Testis (tissue), 5 donors: ENCODE measurements at places on chromosomes 2 and 18. TPM values are rescaled to one million over a fixed set of nuclear protein-coding genes. Genes with fewer than 3 reads are reported as not detected.

DNA sequence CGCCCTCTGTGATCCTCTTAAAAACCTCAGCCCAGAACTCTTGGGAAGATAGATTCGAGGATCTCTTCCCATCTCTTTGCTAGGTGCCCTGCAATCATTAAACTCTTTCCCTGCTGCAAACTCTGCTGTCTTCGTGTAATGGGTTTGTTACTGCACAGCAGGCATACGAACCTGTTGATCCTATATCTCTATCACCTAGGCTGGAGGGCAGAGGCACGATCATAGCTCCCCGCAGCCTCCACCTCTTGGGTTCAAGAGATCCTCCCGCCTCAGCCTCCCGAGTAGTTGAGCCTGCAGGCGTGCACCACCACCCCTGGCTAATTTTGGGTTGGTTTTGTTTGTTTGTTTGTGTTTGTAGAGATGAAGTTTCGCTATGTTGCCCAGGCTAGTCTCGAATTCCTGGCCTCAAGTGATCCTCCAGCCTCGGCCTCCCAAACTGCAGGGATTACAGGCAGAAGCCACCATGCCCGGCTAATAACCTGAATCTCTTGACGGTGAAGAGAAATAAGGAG is 493 bp upstream of the BBS5 start:
- no peak for DNase-seq

- DNase-seq: peak; percentile 88
Observed at GRCh38 chr2:26764078-26764887, at the start of gene SLC35F6. SLC35F6 (plus strand) TSS chr2:26764284; CDS start chr2:26764350, 66 bp downstream.

GRCh38 chr2:45771261-45771660 is 119.8 kb downstream of the PRKCE start:
- peak; percentile 59 for DNase-seq

- peak; percentile 71 for DNase-seq
Observed at GRCh38 chr18:4068552-4069158, 386.5 kb downstream of the DLGAP1 start.

- no peak for DNase-seq
Observed at GRCh38 chr2:24080701-24081100, 3.9 kb downstream of the TP53I3 start.

- DNase-seq: peak; percentile 6
Observed at GRCh38 chr2:239807568-239807967, 217.6 kb downstream of the NDUFA10 start.

The NTSR2 gene
- 0.68 TPM for total RNA-seq

The ZNF521 gene
- 34.7 TPM for total RNA-seq

The RTP5 gene
- total RNA-seq: 0.47 TPM

The MAP3K20 gene
- total RNA-seq: 20.7 TPM

The CNDP1 gene
- total RNA-seq: 1.3 TPM
